ENCODE measurements at places on chromosomes 3 and 15.

DNA sequence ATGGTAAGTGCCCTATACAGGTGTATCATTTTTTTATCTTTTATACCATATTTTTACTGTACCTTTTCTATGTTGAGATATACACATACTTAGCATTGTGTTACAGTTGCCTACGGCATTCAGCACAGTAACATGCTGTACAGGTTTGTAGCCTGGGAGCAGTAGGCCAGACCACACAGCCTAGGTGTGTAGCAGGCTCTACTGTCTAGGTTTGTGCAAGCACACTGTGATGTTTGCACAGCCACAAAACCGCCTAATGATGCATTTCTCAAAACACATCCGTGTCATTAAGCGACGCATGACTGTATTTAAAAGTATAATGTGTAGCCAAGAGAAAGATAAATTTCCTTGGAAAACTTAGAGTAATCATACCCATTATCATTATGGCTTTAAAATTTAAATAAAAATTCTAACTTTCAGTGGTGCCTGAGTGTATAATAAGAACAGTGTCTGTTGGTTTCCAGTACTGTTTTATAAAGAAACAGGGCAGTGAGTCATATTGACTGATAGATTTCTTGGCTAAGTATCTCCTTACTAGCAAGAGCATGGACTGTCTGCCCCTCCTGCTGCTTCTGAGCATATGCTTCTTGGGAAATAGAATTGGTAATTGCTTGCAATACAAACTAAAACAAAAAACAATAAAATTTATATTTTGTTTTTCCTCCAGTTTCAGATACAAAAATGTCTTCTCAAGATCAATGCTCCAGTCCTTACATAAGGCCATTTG is 18.3 kb downstream of the CALML4 start:
- no peak for DNase-seq

- no peak for DNase-seq
Observed at GRCh38 chr3:179432451-179432850, 18.8 kb downstream of the GNB4 start.

- DNase-seq = no peak
Observed at GRCh38 chr3:158407844-158408517, 163.0 kb upstream of the MLF1 start.

DNA sequence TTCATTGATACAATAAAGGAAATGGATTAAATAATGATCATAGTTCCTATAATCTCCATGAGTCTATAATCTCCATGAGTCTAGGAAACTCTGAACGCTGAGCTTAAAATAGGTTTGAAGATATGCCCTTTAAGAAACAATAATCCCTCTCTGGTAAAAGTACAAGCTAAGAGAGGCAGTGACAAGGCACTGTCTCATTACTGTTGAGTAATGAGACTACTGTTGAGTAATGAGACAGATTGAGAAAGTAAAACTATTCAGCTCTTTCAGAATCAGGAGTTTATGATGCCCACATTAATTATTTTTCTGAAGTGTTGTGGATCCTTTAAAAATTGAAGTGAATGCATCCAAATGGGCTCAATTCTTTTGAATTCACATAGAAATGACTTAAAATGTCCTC is 235.5 kb upstream of the THRB start:
- DNase-seq = no peak

DNA sequence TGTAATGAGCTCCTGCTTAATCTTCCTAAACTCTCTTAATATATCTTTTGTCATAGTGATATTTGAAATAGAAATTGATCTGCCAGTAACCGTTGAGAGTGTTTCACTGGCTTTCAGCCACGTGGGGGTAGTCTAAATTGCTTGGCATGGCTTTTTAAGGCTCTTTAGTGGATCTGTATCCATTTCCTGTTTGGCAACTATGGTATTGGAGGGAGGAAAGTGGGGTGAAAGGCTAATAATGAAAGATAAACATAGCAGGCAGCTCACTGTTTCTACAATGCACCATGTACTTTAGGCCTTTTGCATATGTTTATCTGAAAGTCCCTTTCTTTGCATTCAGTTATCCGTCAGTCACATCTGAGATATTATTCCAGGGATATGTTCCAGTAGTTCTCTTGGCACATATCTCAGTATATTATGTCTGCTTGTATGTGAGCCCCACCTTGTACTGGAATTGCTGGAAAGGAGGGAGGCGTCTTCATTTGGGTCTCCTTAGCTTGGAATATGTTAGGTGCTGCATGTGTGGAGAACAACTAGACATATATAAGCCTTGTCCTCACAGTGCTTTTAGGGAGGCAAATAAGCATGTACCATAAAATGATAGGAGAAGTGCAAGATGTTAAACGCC is 10.8 kb downstream of the TOPAZ1 start:
- DNase-seq = no peak

DNA sequence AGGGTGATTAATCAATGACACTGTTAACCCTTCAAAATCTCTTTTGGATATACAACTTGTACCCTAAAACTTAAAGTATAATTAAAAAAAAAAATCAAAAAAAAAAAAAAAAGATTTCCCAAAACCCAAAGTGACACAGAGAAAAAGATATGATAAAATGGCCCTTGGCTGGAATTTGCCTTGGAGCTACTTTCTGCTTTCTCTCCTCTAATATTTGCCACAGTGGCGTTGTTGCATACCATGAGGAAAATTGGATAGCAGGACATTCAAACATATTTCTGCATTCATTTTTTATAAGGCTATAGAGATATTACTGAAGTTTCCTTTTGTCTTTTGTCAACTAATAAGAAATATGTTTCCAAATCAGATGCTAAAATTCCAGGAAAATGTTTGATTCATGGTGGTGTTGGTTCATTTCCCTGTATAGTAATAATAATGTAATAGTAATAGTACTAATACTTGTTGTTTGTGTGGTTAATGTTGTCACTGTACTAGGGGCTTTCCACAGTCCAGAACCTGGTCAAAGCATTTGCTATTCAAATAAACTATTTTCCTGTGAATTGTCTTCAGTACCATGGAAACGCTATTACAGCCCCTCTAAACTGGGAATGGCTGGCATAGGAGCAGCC is 441.3 kb upstream of the THBS1 start:
- no peak for DNase-seq

- no peak for DNase-seq
Observed at GRCh38 chr3:130843441-130843840, 50.4 kb upstream of the ATP2C1 start.

DNA sequence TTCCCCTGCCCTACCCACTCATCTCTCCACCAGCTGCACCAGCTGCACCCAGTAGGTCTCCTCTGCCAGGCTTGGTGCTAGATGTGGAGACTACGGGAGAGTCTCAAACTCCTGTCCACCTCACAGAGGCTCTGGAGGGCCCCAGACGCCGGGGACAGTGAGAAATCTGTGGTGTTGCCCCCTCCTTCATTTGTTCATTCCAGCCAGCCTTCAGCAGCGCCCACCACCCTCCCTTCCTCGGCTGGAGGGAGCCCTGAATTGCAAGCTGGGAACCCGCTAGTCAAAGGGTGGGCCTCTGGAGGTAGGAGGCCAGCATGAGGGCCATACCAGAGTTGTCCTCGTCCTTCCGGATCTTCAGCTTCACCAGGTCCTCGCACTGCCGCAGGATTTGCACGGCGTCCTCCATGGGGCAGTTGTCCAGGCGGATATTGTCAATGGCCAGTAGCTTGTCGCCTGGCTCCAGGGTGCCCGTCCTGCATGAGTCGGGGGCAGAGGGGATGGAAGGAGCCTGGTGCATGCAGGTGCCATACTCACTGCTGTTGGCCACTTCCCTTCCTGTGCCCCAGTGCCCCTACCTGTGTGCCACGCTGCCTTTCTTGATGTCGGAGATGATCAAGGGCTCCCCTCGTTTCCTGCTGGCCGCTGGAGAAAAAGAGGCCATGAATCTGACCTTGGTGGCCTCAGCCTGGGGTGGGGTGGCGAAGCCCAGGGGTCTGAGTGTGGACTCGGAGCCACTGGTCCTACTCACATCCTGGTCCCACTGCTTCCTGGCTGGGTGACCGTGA is 29.1 kb downstream of the GRIP2 start:
- no peak for DNase-seq

DNA sequence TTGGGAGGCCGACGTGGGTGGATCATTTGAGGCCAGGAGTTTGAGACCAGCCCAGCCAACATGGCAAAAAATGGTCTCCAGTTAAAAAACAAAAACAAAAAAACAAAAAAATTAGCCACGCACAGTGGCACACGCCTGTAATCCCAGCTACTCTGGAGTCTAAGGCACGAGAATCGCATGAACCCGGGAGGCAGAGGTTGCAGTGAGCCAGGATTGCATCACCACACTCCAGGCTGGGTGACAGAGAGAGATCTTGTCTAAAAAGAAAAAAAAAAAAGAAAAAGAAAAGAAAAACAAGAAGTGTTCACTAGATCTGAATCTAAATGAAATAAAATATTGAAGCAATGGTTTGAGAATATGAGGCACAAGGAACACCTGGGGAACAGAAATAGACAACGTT is 36.7 kb downstream of the SLC9A9 start:
- DNase-seq = no peak

- DNase-seq = no peak
Observed at GRCh38 chr15:41231422-41232226, 556 bp downstream of the CHP1 start.

DNA sequence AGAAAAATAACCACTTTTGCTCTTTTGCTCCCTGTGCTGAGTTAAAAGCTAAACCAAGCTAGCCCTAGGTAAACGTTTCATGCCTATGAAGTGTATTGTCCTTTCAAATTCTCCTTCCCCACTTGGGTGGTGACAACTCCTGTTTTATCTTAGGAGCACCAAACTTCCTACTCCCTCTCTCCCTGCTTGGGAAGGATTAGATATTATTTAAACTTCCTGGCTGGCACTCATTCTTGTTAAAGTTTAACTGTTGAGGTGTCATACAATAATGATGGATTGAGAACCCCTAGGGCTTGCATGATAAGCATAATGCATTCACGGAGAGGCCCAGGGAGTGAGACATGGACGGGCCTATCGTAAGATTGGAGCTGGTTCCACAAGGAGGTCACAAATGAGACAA is 29.5 kb downstream of the B4GALT4 start:
- DNase-seq = no peak

DNA sequence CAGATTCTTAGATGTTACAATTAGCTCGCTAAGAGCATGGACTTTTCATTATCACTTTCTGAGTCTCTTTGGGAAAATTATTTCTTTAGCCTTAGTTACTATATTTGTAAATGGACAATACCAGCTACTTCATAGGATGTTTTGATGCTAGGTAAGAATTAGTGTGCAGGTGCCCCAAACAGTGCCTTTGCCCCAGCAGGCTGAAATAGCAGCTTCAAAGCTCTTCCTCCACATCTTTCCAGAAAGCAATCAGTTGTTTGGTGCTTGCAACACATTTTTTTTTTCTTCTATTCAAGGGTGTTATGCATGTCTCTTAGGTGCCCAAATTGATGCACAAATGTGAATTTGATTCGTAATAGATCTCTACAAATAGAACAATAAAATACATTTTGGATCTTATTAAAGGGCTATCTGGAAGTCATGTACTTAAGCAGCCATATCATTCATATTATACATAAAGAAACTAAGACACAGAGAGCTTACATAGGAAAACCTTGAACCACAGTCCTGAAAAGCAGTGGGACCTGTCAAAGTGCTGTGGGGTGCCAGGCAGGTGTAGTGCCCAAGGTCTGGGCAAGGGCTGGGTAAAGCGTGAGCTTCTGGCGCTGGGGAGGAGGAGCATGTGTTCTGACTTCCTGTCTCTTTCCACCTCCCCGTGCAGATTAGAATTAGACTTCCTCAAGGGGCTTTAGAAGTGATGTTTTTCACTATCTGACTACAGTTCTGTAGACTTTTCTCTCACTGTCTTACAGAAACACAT is 62.9 kb downstream of the FNDC3B start:
- peak; percentile 64 for DNase-seq

- no peak for DNase-seq
Observed at GRCh38 chr3:142276781-142277180, 51.4 kb upstream of the GK5 start.

- DNase-seq = no peak
Observed at GRCh38 chr15:87671289-87671688, 585.2 kb downstream of the NTRK3 start.

- no peak for DNase-seq
Observed at GRCh38 chr3:43994657-43995546, 246.8 kb upstream of the TOPAZ1 start.

DNA sequence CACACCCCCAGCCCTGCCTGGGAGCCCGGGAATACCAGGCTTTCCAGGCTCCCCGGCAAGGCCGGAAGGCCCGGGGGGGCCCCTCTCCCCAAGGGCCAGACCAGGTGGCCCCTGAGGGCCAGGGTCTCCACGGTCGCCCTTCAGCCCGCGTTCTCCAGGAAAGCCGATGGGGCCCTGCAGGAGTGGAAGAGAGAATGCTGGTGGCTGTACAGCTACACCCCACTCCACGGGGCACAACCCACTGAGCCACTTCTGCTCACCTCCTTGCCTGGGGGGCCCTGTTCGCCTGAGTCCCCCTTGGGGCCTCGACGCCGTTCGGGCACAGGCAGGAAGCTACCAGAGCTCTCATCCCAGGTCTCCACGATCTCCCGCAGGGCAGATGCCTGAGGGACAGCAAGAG is 11.8 kb upstream of the UCN2 start:
- no peak for DNase-seq
